ENCODE measurements at places on chromosomes 4 and X. TPM values are rescaled to one million over a fixed set of nuclear protein-coding genes. Genes with fewer than 3 reads are reported as not detected.

TEX28 gene
- 1.1 TPM for total RNA-seq

GAGE12J gene
- not detected for total RNA-seq

SPANXD gene
- not detected for total RNA-seq

F11 gene
- total RNA-seq, result not detected

STATH gene
- total RNA-seq, result not detected

- peak; percentile 87 for DNase-seq
These were observed 646 bp downstream of the TIGD4 start for GRCh38 chr4:152778656-152779512.

- no peak for DNase-seq
These were observed 678.2 kb upstream of the FAM241A start for GRCh38 chr4:111466811-111467604.

GRCh38 chr4:168864821-168865541 is 145.1 kb downstream of the CBR4 start:
- no peak for DNase-seq

DNA sequence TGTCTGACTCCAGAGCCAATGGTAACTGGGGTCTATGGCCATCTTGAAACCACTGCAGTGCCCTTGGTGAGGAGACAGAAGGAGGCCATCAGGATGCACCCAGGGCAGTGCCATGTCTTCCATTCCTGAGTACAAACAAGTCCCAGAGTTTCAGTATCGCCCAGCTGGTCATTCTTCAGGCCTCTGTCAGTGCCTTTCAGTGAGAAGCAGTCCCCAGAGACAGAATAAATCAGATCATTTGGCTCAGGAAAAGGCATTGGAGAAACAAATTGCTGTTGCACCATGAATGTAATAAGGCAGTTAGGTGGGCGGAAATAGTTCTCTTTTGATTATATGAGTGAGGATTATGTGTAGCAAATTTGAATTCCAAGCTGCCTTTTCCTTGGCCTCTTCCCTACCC is 21.3 kb downstream of the ADGRG4 start:
- DNase-seq, result no peak

GRCh38 chrX:85992811-85993229 is 54.5 kb downstream of the CHM start:
- no peak for DNase-seq

- DNase-seq, result no peak
These were observed 11.7 kb upstream of the STATH start for GRCh38 chr4:69984030-69984443.

GRCh38 chr4:83748711-83749110 is 212.8 kb downstream of the GPAT3 start:
- DNase-seq, result no peak

Data from lower leg skin (tissue), 4 donors.